Right atrium auricular region (tissue), 2 donors: ENCODE measurements at places on chromosomes 7 and 10. TPM values are rescaled to one million over a fixed set of nuclear protein-coding genes. Genes with fewer than 3 reads are reported as not detected.

DNA sequence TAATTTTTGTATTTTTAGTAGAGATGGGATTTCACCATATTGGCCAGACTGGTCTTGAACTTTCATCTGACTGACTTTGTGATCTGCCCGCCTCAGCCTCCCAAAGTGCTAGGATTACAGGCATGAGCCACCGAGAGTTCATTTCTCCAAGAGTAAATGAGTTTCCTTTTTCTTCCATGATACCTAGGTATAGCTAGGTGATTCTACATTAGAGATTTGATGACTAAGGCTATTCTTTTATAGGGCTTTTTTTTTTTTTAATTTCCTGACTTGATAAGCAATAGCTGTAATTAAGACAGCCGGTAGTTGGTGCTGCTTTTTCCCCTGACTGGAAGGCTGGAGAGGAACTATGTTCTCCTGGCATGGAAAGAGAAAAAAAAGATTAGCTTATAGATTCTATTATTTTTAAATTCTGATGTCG, 3.3 kb downstream of the PTPN12 start:
- no peak for DNase-seq

GRCh38 chr7:105118612-105119600, 104.9 kb downstream of the KMT2E start:
- no peak for DNase-seq

- DNase-seq: no peak
These were observed 14.7 kb upstream of the CPED1 start for GRCh38 chr7:120973849-120974248.

DNA sequence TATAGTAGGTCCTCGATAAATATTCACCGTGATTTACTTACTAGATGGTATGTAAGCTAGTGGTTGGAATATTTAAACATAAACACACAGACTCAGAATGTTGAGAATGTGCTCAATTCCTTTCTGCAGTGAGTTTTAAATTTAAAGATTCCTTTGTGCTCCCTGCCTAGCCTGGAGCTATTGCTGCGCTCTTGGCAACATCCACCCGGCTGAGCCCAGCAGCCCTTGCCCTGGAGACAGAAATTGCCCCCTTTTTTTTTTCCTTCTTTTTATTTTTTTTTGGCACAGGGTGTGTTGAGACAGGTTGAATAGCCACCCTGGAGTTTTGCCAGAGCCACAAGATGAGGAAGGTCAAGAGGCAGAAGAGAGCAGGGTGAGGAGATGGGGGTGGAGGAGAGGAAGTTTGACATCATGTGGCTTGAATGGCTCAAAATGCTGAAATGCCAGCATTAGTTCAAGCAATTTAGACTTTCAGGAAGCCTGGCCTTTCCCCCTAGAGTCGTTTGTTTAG, 180.8 kb downstream of the PRKCQ start:
- DNase-seq: no peak

- DNase-seq: no peak
These were observed 8.1 kb downstream of the APBB1IP start for GRCh38 chr10:26446258-26446657.

GRCh38 chr7:44733708-44734481, 14.8 kb upstream of the ZMIZ2 start:
- DNase-seq: no peak

GRCh38 chr10:22673785-22674572, 40.4 kb downstream of the PIP4K2A start:
- no peak for DNase-seq

DNA sequence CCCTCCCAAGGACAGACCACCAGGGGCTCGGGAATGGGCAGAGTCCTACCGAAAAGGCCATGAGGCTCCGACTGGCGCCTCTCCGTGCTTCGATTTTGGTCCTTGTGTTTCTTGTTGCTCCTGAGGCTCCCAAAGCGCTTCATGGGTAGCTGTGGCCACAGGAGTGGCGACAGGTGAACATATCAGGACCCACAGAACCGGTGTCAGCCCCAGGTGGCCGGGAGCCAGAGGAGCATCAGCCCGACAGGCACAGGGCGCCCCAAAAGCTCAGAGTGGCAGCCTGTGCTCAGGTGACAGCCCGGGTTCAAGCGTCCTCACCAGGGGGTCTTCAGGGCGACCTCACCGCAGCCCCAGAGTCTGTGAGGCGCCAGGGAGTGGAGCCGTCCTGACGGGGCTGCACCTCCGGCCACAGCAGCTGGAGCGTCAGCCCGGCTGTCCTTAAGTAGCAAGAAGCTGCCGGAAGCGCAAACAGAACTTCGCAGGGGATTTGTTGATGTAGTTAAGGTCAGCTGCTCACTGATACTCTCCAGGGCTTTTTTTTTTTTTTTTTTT, 141.0 kb downstream of the PRKAG2 start:
- no peak for DNase-seq

Gene CHST12
- total RNA-seq: 15.0 TPM

- no peak for DNase-seq
These were observed 55.5 kb upstream of the ATP6V0A4 start for GRCh38 chr7:138853448-138853847.

Gene PRSS2
- total RNA-seq: not detected

DNA sequence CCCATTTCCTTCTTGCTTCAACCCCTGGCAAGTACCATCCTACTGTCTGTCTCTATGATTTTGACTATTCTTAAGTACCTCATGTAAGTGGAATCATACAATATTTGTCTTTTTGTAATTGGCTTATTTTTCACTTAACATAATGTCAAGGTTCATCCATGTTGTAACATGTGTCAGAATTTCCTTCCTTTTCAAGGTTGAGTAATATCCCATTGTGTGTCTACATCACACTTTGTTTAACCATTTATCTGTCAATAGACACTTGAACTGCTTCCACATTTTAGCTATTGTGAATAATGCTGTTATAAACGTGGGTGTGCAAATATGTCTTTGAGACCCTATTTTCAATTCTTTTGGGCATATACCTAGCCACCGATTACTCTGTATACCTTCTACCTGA, 14.0 kb upstream of the CDK14 start:
- DNase-seq: no peak

GRCh38 chr10:55065185-55065584, 264.2 kb upstream of the PCDH15 start:
- no peak for DNase-seq

Gene LHFPL3
- total RNA-seq: not detected

DNA sequence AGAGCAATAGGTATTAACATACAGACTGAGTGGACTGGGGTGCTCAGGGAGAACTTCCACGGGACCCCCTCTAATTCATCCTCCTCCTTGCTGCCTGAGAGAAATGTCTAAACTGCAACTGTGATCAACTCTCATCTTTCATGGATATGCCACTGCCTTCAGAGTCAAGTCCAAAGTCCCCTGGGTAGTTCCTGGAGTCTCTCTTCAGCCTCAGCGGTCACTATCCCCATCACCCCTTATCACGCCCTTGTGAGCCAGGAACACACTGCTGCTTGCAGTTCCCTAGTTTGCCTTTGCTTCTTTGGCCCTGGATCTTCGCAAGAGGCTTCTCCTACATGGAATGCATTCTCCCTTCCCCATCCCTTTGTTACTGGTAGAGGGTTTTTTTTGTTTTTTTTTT, 58.7 kb upstream of the AUTS2 start:
- no peak for DNase-seq

- DNase-seq: no peak
These were observed 334.3 kb downstream of the LRMDA start for GRCh38 chr10:75765789-75766096.

DNA sequence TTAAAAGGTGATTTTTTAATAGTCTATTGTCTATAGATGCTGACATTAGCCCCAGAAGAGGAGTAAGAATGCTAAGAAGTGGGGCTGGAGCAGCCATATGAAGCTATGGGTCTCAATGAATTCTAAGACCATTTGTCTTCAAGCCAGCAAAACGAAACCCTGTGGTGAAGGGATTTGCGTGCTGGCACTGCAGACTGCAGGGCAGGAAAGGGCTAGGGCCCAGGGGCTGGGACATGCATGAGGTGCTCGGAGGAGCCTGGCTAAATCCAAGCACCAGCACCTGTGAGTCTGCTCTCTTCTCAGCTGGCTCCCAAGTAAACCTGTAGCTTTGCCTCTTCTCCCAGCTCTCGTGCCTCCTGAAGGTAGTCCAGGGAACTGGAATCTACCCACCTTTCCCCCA, 1.3 kb upstream of the NDST2 start:
- no peak for DNase-seq

- DNase-seq: peak; percentile 66
These were observed 60.8 kb upstream of the MEOX2 start for GRCh38 chr7:15747301-15747700.

DNA sequence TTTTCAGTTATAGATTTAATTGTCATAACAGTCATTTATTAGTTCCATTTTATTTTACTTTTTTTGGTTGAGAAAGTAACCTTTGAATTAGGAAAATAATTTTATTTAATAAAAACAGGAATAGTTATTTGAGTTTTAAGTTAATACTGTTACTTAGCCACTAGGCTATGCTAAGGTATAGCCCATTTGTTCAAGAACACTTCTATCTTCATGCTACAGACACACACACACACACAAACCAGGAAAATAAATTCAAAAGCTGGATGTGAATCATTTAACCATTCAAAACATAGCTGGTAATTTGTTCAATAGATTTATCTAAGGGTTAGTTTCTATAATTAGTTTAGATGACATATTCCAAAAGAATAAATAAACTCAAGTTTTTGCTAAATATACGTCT, 148.4 kb downstream of the RNF133 start:
- no peak for DNase-seq

DNA sequence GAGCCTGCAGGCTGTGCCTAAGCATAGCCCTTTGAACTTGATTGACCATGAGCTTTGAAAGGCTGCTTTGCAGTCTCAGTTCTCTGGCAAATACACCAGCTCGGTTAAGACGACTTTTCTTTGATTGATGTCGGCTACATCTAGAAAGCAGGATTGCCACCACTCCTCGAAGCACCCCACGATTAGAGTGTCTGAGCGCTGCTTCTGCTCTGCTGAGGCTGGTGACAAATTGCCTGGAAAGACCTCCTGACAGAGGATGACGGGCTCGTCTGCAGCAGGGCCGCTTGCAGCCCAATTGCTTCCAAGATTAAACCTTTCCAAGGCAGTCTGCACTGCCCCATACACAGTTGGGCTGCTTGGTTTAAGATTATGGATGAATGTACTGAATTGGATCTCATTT, 182.0 kb downstream of the CUX1 start:
- no peak for DNase-seq

DNA sequence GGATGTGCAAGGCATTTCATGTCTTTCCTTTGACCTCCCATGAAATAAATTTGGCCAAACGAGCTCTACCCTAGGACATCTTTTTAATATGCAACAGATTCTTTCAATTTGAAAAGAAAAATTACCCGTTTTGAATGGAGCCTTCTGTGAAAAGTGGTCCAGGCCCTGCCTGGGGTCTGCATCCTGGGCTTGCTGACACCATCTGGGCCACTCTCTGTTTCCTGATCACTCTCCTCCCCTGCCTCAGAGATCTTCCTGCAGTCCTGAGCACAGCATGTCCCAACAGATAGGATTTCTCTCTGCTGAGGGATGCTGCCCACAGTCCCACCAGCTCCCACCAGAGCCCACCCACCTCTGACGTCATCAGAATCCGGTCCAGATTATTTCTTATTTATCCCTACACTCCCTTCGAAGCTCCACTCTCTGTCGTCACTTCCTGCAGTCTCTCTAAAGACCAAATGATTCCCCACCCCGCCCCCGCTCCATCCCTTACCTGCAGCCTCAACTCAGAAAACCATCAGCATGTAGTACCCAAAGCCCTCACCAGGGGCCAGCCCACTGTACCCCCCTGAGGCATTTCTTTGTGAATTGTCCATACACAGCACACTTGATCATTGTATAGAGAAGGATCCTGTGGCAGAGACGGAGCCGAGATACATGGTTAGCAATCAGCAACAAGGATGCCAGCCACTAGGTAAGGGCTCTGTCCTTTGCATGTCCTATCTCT, 192.1 kb upstream of the MGMT start:
- DNase-seq: no peak

Gene CCAR1
- total RNA-seq: 25.0 TPM

Gene CALHM1
- total RNA-seq: not detected

GRCh38 chr10:95841661-95842498, 65.9 kb upstream of the CC2D2B start:
- no peak for DNase-seq

Gene ASAH2
- total RNA-seq: 1.8 TPM

GRCh38 chr7:73870041-73870492, 9.1 kb downstream of the TMEM270 start:
- no peak for DNase-seq
